Head of caudate nucleus (tissue), 42 donors: ENCODE measurements at places on chromosomes 2 and 18.

DNA sequence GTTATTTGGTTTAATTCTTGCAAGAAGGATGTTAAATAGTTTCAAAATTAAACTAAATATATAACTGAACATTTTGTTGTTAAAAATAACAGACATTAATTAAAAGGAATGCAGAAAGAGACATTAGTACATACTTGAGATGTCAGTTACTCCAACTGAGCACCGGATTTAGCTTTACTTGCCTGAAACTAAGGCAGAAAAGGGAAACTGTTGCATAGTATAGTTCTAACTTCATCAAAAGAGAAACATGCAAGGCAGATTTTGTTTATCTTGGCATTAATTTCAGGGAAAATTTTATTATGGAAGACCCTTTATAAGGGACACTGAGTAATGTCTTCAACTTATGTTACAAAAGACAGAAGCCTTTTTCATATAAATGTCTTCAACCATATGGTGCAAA lies 218.3 kb downstream of the STK39 start:
- no peak for DNase-seq

- no peak for DNase-seq
These were observed 7.7 kb upstream of the EHD3 start for GRCh38 chr2:31226266-31226665.

- DNase-seq, result no peak
These were observed 1607.8 kb upstream of the PIK3C3 start for GRCh38 chr18:40347261-40347660.

DNA sequence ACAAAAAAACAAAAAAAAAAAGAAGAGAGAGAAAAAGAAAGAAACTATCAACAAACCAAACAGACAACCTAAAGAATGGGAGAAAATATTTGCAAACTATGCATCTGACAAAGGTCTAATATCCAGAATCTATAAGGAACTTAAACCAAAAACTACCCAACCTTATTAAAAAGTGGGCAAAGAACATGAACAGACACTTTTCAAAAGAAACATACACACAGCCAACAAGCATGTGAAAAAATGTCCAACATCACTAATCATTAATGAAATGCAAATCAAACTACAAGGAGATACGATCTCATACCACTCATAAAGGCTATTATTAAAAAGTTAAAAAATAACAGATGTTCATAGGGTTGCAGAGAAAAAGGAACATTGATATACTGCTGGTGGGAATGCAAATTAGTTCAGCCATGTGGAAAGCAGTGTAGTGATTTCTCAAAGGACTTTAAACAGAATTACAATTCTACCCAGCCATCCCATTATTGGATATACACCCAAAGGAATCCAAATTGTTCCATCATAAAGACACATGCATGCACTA lies 7.2 kb upstream of the POLE4 start:
- DNase-seq, result no peak

- DNase-seq, result no peak
These were observed 117.4 kb downstream of the GAREM1 start for GRCh38 chr18:32353257-32353656.

DNA sequence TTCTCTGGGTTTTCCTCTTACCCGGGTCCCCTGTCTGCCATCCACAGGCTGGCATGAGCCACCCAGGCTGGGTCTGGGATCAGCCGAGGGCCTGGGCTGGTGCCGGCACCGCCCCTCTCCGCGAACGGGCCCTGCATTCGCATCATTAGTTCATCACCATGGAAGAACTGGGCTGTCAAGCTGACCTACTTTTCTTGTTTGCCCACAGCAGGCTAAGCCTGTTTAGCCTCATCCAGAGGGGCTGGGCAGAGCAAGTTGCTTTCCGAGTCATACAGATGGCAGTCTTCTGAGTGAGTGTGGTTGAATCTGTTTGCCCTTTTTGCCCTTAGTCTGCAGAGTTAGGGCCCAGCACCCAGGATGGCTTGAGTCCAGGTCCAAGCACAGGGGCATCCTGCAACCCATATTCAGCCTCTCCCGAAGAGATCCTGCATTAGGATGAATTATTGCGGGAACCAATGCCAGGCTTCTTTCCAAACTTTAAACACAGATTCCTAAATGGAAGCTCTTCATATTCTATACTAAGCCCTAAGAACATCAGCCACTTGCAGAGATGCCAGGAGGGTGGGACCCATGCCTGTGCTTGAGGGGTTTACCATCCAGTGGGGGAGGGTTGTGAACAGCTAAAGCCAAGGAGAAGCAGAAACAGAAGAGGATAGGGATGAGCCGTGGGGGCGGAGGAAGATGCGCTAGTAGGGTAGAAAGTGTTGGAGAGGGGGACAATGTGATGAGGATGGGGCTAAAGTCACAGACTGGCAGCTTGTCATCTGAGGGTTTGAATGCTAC lies 68.0 kb downstream of the NPAS2 start:
- no peak for DNase-seq

GRCh38 chr2:9968553-9969497 lies 17.3 kb downstream of the GRHL1 start:
- no peak for DNase-seq

DNA sequence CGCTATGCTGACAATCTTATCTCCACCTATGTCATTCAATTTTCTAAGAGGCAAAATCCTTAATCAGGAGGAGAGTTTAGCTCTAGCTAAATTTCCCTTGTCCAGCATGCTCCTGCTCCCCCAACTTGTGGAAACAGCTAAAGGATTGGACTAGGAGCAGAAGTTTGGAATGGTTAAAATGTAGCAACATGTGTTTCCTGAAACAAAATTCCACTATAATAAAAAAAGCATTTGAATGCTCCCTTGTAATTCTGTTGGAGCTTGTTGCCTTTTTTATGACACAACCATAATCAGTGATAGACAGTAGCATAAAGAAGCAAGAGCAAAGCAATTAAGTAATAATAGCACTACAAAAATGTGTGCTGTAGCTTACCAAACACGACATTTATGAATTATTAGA lies 6.9 kb downstream of the ACTR3 start:
- no peak for DNase-seq

DNA sequence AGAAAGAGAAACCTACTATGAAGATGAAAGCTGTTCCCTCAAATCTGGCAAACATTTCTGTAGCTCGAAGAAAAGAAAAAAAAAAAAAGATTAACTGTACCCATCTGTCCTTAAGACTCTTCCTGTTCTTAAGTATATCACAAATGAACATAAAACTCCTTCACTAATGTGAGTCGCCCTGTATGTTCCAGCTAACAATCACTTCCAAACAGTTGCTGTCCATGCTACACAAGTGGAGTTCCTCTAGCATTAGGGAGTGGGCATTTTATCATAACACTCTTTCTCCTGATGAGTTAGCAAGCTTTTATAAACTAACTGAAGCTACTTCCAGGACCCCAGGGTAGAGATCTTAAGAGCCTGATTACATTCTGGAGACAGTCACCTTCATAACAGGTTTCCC lies 5.8 kb downstream of the CUL3 start:
- no peak for DNase-seq

DNA sequence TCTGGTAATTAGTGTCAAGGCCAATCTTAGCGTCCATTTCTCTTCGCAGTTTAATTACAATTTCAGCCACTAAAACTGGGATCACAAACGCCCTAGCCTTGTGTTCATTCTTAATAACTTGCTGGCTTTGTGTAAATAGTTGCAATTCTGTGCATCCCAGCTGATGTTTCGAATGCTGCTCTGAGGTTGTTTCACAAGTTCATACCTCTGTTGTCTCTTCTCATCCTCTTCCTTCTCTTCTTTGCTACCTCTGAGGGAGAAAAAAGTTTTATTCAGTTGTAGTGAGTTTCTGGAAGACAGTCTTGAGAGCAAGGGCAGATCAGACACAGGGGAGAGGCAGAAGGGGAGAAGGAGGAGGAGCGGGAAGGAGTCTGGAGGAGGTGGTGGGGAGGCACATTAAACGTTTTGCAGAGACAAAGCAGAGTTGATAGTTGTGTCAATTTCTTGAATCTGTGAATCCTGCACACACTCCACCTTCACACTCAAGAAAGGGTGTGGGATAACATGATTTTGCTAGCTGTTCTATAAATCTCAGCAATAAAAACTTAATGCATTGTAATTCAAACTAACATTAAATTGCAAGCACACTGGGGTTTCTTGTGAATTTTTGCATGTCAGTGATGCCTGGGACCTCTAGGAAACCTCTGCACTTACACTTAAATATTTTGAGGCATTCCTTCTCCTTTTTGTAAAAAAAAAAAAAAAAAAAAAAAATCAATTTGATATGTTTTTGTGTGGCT lies 6.8 kb downstream of the MEIS1 start:
- DNase-seq, result no peak

GRCh38 chr2:216694826-216695217 lies 527 bp downstream of the IGFBP5 start:
- no peak for DNase-seq

GRCh38 chr2:195006856-195007255 lies 650.2 kb upstream of the SLC39A10 start:
- no peak for DNase-seq

DNA sequence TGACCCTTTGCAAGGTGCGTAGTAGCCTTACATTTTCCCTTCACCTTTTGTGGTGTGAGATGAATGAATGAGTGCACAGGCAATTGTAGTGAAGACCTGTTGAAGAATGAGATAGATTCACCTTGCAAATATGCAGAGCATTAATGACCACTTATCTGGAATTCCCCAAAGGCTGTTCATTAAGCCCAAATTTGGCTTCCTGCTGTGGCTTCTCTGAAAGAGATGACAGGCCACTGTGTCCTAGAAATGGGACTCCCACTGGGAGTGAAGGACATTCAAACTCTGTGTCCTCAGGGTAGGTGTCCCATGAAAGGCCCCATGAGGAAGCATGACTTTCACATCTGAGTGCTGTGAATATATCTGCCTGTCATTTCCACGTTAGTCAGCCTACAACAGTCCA lies 1821.8 kb upstream of the PIK3C3 start:
- no peak for DNase-seq

GRCh38 chr2:173606619-173607248 lies 252.1 kb downstream of the CDCA7 start:
- no peak for DNase-seq

DNA sequence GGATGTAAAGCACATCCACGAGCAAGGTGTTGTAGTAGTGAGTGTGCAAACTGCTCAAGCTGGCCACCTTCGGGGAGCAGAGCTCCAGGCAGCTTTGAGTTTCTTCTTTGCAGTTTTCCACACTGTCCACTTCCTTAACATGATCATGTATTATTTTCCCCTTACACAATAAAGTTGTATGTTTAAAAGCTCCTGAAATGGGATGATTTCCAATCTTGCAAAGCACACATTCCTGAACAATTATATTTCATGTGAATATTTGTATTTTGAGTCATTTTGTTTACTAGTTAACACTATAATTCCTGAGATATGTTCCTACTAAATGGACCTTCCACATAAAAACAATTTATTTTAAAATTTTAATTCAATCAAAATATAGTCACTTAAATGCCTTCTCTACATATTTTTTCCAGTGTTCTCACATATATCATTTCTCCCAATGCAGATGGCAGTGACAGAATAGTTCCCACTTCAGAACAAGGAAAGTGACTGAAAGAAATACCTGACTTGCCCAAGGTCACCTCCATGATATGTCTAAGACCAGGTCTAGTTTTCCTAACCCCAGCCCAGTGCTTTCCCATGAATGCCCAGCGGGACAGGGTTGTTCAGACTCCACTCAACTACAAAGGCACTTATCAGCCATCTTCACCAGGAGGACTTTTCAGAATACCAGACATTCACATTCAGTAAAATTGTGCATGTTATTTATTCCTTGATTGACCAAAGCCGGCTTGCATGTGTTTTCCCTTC lies 5.5 kb downstream of the CYB5A start:
- no peak for DNase-seq

DNA sequence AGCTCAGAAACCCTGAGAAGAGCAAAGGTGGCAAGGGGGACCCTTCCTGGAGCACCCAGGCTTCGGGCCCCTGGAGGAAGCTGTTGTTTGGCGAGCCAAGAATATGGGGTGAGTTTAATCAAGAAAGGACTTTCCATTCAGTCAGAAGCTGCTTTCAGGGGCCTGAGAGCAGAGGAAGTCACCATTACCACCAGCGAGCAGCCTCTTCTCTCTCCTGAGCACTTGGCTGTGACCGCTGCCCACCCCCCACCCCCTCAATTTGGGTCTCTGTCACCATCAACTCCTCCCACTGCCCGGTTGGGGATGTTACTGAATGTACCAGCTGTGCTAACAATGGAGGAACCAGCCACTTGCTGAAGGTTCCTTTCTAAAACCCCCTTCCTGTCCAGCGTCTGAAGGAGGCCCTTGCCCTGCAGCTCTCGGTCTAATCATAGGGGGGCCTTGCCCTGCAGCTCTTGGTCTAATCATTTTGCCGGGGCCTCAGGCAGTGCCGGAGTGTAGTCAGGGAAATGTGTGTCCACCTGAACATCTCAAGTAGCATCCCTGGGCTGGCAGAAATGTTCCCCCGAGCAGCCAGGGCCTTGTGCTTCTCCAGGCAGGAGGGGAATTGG lies 943 bp downstream of the INPP5D start:
- DNase-seq, result no peak

- DNase-seq, result no peak
These were observed 299.4 kb downstream of the EPHA4 start for GRCh38 chr2:221272729-221273128.

DNA sequence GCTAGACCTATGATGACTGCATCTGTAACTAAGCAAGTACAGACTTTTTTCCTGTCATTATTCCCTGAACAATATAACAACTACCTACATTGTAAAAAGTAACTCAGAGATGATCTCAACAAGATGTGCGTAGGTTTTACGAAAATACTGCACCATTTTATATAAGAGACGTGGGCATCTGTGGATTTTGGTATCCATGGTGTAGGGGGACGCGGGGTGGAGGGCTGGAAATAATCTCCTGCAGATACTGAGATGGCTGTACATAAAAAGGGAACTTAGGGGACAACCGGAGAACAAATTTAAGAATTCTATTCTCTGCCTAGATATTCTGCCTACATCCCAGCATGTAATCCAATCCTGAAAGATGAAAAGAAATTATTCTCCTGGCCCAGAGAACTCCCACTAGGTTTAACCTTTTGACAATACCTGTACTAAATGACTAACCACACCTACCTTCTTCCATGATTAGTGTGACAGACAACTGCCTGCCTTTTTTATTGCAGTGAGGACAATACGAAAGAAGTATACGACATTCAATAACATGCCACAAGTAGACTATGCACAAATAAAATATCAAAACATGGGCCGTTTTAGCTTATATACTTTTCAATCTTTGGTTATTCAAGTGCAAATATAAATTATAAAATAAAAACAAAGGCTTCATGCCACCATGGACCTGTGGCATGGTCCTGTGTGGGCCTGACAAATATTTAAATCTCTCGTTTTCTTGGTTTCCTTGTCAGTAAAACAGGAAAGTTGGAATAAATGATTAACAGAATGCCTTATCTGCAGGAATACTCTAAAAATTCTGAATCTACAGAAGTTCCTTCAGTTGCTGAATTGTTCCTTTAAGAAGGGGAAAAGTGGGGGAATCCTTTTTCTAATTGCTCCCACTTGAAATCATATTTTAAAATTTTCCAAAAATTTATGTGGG lies 46.3 kb downstream of the RTN4 start:
- DNase-seq, result no peak

GRCh38 chr18:73594749-73595148 lies 552.9 kb downstream of the FBXO15 start:
- no peak for DNase-seq
